ENCODE measurements at places on chromosomes 3 and 15.

DNA sequence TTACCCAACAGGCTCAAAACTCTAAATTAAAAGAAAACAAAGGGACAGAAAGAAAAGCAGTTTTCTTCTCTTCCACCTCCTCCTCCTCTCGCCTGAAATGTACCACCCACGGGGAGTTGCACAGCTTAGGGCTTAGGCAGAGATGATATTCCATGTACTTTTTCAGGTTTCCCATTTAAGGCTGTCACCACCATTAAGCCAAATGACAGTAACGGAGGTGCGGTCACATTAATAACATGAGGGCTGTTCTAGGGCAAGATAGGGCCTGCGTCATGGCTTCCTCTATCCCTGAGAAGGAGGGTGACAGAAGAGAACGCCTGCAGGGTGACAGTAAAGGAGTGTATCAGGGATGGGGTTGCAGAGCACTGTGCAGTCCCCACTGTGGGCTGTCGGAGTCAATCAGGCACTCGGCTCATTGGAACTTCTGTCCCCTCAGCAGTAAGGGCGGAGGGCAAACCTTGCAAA, 51.7 kb upstream of the TJP1 start:
- no peak for DNase-seq

GRCh38 chr15:69760890-69761568, 308.4 kb downstream of the RPLP1 start:
- DNase-seq, result peak; percentile 99

DNA sequence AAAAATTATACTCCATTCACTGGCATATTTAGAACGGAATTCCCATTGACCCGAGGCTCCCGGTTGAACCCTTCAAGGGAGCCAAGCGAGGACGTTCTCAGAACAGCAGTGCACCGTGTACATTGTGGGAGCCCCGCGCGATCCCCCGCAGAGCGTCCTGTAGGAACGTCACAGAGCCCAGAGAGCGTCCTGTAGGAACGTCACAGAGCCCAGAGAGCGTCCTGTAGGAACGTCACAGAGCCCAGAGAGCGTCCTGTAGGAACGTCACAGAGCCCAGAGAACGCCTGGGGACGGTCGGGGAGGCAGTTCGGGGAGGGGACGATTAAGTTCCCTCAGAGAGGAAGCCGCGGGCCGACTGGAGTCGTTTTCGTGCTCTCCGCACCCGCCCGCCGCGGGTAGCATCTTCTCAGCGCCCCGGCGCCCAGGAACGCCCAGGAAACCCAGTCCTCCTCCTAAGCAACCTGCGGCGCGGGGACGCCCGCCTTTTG, 506 bp upstream of the ATP1B3 start:
- peak; percentile 64 for DNase-seq

DNA sequence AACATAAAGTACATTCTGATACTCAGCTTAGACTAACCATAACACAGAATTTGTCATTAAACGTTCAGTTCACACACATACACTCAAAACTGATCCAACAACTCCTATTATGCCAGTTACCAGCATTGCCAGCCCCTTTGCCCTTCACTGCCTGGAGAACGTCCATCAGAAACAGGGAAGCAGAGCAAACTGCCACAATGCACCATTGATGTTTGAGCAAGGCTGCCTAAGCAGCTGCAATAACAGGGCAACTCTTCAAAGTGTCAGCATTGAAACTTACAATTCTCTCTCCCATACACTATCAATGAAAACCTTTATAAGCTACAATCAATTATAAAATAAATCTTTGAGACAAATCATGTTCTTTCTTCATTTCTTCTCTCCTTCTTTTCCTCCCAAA, 85.1 kb downstream of the ZBTB20 start:
- peak; percentile 55 for DNase-seq

- peak; percentile 56 for DNase-seq
These were observed 110.2 kb downstream of the NR1I2 start for GRCh38 chr3:119891944-119892721.

GRCh38 chr15:100005013-100005412, 271.8 kb upstream of the LYSMD4 start:
- no peak for DNase-seq

- no peak for DNase-seq
These were observed 40.9 kb upstream of the MRPL3 start for GRCh38 chr3:131543714-131544113.

GRCh38 chr3:119149484-119149883, 3.5 kb downstream of the TEX55 start:
- no peak for DNase-seq

- DNase-seq, result no peak
These were observed 27.8 kb upstream of the POLG start for GRCh38 chr15:89362203-89363101.

GRCh38 chr15:49215768-49216739, 46.0 kb downstream of the GALK2 start:
- no peak for DNase-seq

- no peak for DNase-seq
These were observed 19.2 kb downstream of the SNX33 start for GRCh38 chr15:75666823-75667501.

DNA sequence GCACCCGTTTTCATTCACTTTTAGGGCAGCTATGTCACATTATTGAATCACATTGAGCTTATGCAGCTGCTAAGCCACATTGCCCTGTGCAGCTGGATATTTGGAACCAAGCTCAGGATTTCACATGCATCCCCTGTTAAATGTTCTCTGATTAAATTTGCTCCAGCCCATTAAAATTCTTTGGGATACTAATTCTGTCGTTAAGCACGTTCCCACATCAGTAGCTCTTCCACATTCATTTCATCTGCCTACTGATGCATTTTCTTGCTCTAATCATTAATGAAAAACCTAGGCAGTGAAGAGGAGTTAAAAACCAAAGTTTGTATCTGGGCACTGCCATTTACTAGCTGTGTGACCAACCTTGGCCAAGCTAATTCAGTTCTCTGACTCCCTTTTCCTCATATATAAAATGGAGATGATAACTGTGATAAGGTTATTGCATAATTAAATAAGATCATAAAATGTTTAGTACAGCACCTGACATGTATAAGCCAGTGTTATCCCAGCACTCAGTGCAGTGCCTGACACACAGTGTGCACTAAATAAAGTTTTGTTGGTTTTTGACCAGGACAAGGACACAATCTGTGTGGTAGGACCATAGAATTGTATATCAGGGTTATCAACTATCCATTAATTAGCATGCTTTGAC, 222.2 kb upstream of the ATP11B start:
- no peak for DNase-seq

DNA sequence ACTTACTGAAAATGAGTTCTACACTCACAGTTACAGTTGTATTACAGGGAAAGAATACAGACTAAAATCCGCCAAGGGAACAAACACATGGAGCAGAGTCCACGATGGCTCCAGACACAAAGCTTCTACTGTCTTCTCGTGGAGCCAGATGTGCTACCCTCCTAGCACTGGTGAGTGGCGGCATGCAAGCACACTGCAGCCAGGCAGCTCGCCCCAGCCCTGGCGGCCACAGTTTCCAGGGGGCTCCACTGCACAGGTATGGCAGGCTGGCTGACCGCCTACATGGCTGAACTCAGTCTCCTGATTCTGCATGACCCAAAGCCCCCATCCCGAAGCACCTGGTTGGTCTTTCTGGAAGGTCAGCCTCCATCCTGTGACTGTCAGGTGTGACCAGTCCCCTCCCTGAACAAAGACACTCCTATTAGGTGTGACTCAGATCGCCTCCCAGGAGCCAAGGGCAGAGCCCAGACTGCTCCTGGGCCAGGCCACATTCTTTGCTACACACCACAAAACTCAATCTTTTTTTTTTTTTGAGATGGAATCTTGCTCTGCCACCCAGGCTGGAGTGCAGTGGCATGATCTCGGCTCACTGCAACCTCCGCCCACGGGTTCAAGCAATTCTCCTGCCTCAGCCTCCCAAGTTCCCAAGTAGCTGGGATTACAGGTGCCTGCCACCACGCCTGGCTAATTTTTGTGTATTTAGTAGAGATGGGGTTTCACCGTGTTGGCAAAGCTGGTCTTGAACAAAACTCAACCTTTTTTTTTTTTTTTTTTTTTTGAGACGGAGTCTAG, 51.5 kb downstream of the CFAP92 start:
- no peak for DNase-seq

- no peak for DNase-seq
These were observed 72.1 kb downstream of the ADAMTS7 start for GRCh38 chr15:78739206-78739605.

DNA sequence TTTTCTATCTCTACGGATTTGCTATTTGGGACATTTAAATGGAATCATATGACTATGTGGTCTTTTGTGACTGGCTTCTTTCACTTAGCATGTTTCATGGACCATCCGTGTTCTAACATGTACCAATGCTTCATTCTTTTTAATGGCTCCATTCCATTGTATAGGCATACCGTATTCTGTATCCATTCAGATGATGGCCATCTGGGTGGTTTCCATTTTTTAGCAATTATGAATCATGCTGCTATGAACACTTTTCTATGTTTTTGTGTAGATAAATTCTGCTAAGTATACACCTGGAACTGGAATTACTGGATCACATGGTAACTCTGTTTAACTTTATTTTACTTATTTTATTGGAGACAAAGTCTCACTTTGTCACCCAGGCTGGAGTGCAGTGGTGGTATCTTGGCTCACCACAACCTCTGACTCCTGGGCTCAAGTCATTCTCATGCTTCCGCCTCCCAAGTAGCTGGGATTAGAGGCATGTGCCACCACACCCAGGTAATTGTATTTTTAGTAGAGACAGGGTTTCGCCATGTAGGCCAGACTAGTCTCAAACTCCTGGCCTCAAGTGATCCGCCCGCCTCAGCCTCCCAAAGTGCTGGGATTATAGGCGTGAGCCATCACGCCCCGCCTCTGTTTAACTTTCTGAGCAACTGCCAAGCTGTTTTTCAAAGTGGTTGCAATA, 13.4 kb downstream of the UBP1 start:
- no peak for DNase-seq

- no peak for DNase-seq
These were observed 10.0 kb downstream of the PLA2G4B start for GRCh38 chr15:41848631-41849030.

DNA sequence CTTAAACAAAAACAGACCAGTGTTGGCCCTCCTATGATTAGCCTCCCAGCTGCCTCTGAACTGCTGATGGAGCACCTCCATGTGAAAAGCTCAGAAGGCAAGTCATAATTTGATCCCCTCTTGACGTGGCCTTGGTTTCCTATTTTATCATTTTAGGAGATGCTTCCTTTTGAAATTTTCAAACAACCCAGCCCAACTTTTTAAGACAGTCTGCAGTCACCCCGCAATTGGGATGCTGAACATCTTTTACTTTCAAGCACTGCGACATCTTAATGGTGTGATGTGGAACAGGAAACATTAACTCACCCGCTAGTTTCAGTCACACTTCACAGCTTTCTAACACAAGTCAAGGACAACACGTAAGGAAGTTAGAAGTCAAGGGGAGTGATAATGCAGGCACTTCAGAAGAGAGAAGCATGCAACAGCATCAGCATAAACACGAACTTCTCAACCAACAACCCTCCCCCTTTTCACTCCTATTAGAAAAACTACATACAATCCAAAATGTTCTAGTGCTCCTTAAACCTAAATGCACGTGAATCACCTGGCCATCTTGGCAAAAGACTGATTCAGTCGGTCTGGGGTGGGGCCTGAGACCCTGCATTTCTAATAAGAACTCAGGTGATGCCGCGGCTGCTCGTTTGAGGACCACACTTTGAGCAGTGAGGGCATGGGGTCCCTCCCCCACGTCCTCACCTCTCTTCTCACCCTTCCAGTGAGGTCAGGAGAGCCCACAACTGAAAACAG, 161.5 kb downstream of the FOXP1 start:
- no peak for DNase-seq

GRCh38 chr3:65778968-65779367, 259.8 kb downstream of the MAGI1 start:
- DNase-seq, result no peak

DNA sequence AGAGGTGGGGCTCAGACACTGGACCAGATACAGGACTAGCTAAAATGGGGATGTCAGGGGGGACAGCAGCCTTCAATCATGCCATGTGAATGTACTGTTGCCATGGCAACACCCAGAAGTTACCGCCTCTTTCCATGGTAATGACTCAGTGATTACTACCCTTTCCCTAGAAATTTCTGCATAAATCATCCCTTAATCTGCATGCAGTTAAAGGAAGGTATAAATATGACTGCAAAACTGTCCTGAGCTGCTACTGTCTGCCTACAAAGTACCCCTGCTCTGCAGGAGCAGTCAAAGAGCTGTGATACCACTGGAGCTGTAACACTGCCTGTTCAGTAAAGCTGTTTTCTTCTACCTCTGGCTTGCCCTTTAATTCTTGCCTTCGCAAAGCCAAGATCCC, 168.2 kb downstream of the PEAK1 start:
- DNase-seq, result no peak

DNA sequence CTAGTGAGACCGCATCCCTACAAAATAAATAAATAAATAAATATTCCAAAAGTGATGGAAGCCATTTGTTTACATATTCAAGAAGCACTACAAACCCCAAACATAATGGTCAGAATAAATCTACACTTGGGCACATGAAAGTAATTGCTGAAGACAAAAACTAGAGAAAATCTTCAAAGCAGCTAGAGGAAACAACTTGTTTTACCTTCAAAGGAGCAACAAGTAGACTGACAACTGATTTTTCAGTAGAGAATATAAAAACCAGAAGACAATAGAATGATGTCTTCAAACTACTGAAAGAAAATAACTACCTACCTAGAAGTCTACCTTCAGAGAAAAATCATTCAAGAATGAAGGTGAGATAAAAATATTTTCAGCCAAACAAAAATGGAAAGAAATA, 89.4 kb downstream of the TPRA1 start:
- no peak for DNase-seq

All from foreskin melanocyte (primary cell).